KBM-7 (cell line): ENCODE measurements at places on chromosomes 4 and X.
A peak's percentile ranks its signal among the peaks of the same experiment; 100 is the strongest.

DNA sequence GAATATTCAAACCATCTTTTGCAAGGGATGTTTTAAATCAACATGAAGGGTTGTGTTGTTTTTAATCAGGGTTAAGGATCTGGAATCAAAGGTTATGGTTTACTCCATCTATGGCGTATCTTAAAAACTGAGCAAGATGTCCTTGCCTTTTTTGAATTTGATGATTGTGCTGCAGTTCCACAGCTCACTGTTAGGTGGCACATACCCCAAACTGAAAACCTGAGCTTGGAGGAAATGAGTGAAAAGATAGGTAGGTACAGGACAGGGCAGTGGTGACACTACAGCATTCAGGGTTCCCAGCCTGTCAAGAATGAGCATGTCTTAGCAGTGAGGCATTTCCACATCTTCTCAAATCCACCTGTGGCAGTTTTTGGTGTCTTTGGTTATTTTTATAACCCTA lies 13.1 kb upstream of the EOLA1 start:
- DNase-seq, result peak; percentile 76

GRCh38 chrX:74931214-74931613 lies 6.0 kb upstream of the NEXMIF start:
- peak; percentile 44 for DNase-seq

- DNase-seq, result no peak
Observed at GRCh38 chr4:73236151-73236550, 22.4 kb downstream of the ANKRD17 start.

DNA sequence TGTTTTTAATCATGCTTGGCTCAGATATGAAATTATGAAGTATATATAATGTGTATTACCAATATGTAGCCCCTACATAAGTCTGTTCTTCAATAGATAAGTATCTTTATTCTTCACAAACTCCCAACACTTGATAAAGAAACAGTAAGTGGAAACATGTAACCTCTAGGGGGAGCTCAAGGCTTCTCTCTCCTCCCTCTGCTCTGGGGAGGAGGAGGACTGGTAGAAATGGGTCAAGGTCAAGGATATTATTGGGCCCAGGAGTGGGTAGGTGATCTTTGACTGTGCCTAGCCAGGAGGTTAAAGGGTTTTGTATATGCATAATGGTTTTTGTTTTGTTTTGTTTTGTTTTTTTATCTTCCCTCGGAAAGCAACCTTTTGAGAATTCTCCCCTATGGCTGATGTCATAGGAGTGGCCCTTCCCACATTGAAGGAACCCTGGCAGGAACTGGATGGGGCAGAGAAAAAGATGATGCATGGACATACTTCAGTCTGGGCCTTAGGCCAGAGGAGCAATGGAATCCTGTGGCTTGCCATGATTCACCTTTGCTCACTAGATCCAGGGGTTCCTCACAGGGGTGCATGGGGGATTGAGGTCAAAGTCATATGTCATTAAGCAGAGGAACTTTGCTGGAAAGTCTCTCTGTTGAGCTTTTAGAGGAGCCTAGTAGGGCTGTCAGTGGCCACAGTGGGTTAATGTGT lies 460.3 kb downstream of the MID1IP1 start:
- DNase-seq, result peak; percentile 72

GRCh38 chr4:95249426-95250021 lies 299.2 kb downstream of the UNC5C start:
- no peak for DNase-seq

DNA sequence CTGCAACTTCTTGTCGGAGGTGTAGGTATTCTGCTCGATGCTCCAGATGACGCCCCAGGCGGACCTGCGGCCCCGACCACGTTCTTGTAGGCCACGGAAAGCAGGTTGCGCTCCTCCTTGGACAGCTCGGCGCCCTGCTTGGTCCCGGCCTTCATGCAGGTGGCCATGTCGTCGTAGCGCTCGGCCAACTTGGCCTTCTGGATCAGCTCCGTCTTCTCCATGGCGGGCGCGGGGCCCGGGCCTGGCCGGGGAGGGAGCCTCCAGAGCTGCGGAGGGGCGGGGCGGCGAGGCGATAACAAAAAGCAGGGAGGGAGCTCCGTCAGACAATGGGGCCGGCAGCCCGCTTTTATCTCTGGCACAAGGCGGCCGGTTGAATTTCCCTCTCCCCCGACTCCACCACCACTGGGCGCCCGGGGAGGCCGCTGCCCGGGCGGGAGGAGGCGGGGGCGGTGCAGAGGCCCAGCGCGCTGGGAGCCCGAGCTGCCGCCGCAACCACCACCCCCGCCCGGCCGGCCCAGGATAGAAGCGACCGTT lies 28.3 kb upstream of the DRP2 start:
- no peak for DNase-seq

DNA sequence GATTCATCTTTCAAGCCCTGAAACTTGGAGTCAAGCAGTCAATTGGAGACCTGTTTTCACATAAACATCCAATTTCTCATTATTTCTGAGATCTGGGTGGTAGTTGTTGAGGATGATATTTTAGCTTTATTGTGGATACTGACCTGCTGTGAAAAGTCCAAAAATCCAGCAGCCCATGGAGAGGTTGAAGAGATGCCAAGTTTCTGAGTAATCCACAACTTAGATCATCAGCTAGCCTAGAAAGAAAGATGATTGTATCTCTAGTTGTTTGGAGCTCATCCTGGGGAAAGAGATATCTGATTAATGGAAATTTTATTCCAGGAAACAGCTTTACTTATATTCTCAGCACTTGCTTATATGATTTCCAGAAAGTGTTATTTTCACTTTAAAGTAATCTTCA lies 48.6 kb upstream of the DCX start:
- DNase-seq, result no peak

DNA sequence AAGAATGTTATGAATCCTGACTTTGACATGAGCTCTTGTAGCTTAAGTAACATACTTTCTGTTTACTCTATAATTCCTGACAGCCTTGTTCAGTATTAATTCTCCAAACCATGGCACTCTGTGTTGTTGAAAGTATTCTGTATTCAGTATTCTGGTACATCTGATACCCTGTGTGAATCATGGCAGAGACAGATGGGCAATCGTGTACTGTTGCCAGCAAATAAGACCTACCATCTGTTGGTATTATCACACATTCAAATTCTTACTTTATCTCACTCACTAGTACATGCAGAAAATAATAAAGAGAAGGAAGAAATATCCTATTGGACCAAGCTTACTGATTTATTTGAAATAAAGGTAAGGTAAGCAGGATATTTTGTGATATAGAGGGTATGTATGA lies 7.9 kb downstream of the MBTPS2 start:
- DNase-seq, result no peak

DNA sequence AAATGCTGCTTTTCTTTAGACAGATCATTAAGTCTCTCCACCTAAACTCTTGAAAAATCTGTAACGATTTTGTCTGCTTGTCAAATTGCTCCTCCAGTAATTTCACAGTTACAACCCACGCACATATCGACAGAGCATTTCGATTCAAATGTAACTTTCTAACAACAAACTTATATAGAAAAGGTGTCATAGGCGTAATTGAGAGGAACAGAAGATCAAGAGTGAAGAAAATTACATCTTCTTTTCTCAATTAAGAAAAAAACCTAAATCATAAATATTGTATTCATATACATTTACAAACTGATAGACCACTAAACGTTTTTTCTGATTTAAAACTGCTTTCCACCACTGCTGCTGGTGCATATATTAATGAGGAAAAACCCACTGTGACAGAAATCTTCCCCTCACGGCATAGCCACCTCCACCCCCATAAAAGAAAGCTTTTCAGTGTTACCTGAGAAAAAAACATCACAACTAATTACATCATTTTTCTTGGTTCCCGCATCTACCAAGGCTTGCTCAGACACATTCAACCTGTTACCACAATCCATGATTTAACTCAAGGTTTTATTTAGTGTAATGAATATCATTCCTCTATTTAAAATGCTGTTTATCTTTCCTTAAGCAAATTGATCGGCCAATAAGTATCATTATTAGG lies 1.9 kb downstream of the GPM6A start:
- no peak for DNase-seq

DNA sequence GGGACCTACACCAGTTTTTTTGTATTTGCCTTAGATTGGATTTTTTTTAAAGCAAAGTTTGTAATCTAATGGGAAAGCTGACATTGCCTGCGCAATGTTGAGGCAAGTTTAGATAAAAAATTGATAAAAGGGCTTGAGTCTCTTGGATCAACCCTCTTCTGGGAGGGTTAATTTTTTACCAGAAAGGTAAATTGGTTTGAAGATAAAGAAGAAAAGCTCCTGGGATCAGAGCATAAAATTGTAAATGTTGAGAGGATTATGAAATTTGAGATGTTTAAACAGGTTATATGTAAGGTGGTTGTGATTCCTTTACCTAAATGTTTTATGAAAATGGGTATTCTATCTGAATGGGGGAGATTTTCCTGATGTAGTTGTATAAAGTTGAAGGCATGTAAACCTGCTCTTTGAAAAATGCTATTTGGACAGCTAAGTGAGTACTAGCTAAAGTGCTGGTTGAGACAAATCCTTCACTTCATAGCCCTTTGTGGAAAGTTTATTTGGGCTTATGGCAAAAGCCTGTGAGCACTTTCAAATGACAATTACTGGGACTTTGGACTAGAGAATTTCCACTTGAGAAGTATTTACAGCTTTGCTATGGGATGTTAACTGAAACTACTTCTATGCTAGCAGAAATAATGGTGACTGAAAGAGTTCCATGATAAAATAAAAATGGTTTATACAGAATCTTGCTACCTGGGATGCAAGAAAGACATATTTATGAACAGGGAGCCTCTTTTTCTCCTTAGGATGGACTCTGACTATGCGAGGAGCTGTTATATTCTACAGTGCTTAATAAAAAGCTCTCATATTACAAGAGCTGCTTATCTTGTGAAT lies 56.2 kb downstream of the UGT2B10 start:
- no peak for DNase-seq

GRCh38 chrX:2828959-2829411 lies 255 bp downstream of the GYG2 start:
- DNase-seq, result no peak

DNA sequence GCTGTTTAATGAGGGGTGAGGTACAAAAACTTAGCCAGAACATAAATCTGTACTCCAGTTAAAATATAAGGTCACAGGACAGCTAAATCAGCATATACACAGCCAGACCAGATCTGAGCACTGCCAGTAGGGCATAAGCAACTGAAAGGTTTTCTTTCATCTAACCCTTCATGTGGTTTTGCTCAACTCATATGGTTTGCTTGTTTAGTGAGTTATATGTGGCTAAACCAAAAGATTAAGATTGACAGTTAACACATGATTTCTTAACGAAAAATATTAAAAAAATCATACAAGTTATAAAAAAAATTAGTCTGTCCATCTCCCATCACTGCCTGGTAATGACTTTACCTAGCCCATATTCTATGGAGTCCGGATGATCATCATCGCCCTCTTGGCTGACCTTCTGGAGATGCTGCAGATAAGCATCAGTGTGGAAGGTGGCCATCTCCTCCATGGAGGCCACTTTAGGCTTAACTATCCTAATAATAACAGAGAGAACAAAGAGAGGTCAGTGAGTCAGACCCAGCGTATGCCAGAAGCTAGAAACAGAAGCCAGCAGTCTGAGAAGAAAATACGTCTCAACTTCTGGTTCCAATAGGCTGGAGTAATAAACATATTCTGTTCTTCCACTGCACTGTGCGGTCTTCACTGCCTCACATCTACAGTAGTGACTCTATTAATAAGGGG lies 4.1 kb downstream of the HDAC8 start:
- DNase-seq, result no peak

DNA sequence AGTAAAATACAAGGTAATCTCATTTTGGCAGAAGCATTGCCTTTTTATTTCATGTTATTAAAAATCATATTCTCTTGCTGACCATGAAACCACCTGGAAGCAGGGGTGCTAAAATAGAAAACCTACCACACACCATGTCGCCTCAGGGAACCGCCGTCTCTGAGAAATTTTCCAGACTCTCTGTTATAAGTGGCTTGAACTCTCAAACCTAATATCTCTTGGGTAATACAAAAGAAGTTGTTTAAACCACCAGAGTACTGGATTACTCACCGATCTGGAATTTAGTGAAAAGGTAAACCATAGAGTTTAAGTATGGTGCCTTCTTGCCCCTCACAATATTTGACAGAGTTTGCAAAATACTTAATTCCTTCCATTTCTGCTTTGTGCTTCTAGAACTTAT lies 27.7 kb downstream of the ENPP6 start:
- DNase-seq, result no peak

GRCh38 chr4:185232370-185232769 lies 23.0 kb downstream of the SNX25 start:
- DNase-seq, result no peak

GRCh38 chrX:19005909-19006308 lies 22.0 kb upstream of the PHKA2 start:
- no peak for DNase-seq

DNA sequence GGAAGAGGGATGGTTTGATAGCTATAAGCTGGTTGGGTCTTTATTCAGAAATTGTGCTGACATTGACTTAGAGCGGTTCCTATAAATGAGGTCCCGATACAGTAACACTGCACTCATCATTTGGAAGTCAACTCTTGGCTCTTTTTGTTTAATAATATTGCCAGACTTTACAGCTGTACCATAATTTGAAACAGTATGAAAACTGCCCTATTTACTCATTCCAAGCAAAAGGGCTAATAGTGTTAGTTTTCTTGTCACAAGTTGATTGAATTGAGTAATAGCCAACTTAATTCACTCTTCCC lies 128.4 kb upstream of the LIMCH1 start:
- DNase-seq, result no peak

DNA sequence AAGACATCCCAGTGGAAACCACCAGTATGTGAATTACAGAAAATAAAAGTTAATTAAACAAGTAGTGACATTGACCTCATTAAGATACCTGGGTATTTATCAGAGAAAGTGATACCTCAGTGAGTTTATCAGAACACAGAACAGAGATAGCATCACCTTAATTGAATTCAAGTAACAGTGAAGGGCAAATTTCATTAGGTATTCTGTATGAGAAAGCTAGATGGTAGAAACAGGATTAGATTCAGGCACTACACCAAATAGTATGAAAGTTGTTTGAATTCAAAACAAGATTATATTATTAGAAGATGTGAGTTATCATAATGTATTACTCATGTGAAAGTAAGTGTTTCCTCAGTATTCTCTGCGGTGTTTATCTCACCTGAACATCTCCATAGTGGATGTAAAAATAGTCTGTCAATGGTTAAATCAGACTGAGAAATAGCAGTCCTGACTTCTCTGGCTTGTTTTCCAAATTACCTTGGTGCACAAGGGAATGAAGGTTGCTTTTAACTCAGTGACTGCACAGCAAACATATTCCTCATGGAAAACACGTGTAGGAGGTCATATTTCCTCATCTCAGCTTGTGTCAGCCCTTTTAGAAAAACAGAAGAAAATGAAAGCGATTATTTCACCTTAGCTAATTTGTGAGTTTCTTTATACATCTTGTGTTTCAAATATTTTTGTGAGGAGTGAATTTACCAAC lies 79.9 kb upstream of the PCDH18 start:
- DNase-seq, result no peak

DNA sequence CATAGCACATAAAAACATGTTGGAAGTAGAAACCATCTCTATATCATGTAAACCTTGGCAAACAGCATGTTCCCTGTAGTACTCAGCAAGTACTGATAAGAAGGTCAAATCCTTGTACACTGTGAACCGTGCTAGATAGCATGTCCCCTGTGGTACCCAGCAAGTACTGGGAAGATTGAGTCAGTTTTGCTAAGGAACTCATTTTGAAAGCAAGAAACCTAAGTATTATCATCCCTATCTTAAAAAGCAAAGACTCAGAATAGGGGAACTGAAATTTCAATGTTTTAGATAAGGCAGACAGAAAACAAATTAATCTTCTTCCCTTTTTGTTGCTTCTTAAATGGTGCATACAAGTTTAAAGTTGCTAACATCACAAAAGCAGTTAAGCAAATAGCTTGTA lies 180.2 kb downstream of the RBM46 start:
- DNase-seq, result no peak

GRCh38 chr4:141339391-141339790 lies 118.7 kb downstream of the ZNF330 start:
- DNase-seq, result no peak
